ENCODE measurements at places on chromosomes 6 and 20. TPM values are rescaled to one million over a fixed set of nuclear protein-coding genes. Genes with fewer than 3 reads are reported as not detected.

Gene CALHM6
- total RNA-seq: 4.4 TPM

Gene SLC22A7
- total RNA-seq: not detected

Gene NDUFAF5
- total RNA-seq: 23.8 TPM

Gene EBF4
- total RNA-seq: 5.9 TPM

Gene NKX2-4
- not detected for total RNA-seq

Gene PMEPA1
- 2.5 TPM for total RNA-seq

Gene ID4
- total RNA-seq: not detected

Gene MAP7
- total RNA-seq: 1.2 TPM

DNA sequence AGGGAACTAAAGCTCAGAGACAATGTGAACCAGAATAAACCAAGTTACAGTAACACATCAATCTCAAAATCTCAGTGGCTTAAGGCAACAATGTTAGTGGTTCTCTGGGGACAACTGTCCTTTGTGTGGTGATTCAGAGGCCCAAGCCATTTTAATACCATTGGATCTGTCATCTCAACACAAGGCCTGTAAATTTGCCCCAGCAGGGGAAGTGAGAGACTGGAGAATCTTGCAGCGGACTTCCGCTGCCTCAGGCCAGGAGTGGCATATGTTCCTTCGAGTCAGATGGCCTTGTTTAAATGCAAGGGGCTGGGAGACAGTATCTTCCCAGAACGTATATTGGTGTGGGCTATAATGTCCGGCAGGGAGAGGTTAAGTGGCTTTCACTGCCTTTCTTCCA is 126.0 kb downstream of the CD83 start:
- no peaks in the 10 kb centered on the region for H3K27me3 ChIP-seq
- peaks cover 4% of the 10 kb centered on the region for H3K4me1 ChIP-seq
- no peaks in the 10 kb centered on the region for H3K36me3 ChIP-seq
- DNase-seq: no peak
- H3K27ac ChIP-seq: no peak overlapping the region

DNA sequence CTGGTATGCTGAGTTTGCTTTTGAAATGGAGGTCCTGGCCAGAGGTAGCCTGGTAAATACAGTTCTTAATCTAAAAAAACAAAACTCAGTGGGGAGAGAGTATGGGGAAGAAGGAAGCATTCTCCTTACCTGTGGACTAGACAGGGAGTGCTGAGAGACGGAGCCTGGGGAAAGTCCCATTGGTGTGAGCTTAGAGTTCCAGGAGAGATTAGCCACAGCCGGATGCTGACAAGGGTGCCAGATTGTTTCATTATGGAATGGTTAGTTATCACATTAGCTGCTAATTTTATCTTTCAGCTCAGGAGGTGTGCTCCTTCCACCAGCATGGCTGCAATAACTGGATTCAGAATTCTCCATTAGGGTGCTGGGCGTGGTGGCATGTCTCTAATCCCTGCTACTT is 75.9 kb downstream of the RREB1 start:
- no peak for DNase-seq
- peaks cover 7% of the 10 kb centered on the region for H3K4me1 ChIP-seq
- peaks cover 49% of the 10 kb centered on the region for H3K36me3 ChIP-seq
- H3K4me3 ChIP-seq: no peak overlapping the region

DNA sequence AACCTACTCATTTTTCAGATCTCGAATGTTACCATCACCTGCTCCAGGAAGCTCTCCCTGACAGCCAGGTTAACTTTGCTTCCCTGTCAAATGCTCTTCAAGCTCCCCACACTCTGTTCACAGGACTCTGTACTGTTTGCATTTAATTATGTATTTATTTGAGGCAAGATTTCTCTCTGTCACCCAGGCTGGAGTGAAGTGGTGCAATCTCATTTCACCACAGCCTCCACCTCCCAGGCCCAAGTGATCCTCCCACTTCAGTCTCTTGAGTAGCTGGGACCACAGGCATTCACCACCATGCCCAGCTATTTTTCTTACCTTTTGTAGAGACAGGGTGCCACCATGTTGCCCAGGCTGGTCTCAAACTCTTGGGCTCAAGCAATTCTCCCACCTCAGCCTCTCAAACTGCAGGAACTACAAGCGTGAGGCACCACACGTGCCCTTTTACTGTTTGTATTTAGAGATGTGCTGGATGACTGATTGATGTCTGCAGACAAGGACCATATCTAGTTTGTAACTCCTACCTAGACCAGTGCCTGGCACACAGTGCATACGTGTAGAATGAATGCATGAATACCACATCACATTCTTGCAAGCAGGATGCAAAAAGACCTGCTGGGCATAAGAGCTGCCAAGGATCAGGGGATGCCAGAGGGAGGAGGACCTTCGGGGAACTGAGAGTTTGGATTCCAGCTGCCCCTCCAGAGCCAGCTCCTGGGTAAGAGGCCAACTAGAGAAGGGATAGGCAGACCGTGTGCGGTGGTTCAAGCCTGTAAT is 15.6 kb upstream of the CBFA2T2 start:
- H3K27ac ChIP-seq: no peak overlapping the region
- no peaks in the 10 kb centered on the region for H3K4me1 ChIP-seq
- no peaks in the 10 kb centered on the region for H3K27me3 ChIP-seq

GRCh38 chr6:43432009-43432945 is 4.9 kb downstream of the ABCC10 start:
- DNase-seq: no peak
- no peaks in the 10 kb centered on the region for H3K27me3 ChIP-seq
- peaks cover 13% of the 10 kb centered on the region for H3K4me1 ChIP-seq
- no peak overlapping the region for H3K27ac ChIP-seq

DNA sequence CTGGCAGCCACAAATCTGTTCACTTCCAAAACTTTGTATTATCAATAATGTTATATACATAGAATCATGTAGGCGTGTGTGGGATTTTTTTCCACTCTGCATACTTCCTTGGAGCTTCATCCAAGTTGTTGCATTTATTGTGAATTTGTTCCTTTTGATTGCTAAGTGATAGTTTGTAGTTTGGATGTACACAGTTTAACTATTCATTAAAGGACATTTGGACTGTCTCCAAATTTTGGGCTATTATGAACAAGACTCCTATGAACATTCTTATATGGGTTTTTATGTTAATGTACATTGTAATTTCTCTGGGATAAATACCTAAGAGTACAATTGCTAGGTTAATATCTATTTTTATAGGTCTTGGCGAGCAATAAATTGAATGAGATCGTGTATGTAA is 36.2 kb upstream of the GCNT2 start:
- no peaks in the 10 kb centered on the region for H3K4me1 ChIP-seq
- no peak for DNase-seq
- H3K27ac ChIP-seq: no peak overlapping the region
- no peak overlapping the region for H3K4me3 ChIP-seq

DNA sequence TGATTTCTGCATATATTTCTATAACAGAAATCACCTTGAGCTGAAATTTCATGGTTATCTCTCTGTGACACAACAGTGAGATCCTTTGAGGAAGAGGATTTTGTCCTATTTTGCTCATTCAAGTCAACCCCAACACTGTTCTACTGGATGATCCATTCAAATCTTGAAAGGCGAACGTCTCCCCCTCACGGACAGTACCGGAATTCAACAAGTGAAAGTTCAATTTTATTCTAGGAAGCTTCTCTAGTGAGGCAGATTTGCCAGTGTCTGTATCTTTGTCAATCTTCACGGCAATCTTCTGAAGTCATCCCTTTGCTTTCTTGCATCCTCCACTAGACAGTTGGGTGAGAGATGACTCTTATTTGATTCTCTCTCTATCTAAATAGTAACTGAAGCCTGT is 91.7 kb upstream of the PDE7B start:
- no peaks in the 10 kb centered on the region for H3K4me1 ChIP-seq
- H3K4me3 ChIP-seq: no peak overlapping the region
- H3K27ac ChIP-seq: no peak overlapping the region
- DNase-seq: no peak
- no peaks in the 10 kb centered on the region for H3K27me3 ChIP-seq

DNA sequence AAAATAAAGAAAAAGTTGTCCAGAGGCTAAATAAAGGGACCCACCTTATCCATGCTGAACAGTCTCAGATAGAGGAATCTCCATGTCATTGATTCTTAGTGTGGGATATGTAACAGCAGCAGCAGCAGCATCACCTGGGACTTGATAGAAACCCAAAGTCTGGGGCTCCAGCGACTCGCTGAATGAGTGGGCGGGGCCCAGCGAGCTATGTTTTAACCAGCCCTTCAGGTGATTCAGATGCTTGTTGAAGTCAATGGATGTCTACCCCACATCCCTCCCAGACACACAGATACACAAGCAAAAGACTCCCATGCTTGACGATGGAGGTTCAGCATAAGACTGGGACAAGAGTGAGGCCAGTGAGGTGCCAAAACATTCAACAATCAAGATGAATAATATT is 298.6 kb downstream of the UBE3D start:
- H3K4me1 ChIP-seq: no peaks in the 10 kb centered on the region
- no peak overlapping the region for H3K4me3 ChIP-seq
- no peak for DNase-seq
- H3K27me3 ChIP-seq: no peaks in the 10 kb centered on the region

- H3K4me3 ChIP-seq: no peak overlapping the region
- H3K27ac ChIP-seq: no peak overlapping the region
- no peaks in the 10 kb centered on the region for H3K36me3 ChIP-seq
- no peaks in the 10 kb centered on the region for H3K4me1 ChIP-seq
- DNase-seq: no peak
These were observed 89.6 kb upstream of the DOK5 start for GRCh38 chr20:54385746-54386145.

Data from activated CD4-positive, alpha-beta memory T cell treated with anti-CD3 and anti-CD28 coated beads for 36 hours (primary cell).